NCI-H2227 treated with DMSO at 0.1 percent for 48 hours (cell line): ENCODE measurements at places on chromosomes 6 and 20.

GRCh38 chr20:33105316-33105924, 26.0 kb downstream of the BPIFB4 start:
- no peak for DNase-seq

- DNase-seq: no peak
These were observed 31.0 kb downstream of the CDK5RAP1 start for GRCh38 chr20:33370291-33370690.

DNA sequence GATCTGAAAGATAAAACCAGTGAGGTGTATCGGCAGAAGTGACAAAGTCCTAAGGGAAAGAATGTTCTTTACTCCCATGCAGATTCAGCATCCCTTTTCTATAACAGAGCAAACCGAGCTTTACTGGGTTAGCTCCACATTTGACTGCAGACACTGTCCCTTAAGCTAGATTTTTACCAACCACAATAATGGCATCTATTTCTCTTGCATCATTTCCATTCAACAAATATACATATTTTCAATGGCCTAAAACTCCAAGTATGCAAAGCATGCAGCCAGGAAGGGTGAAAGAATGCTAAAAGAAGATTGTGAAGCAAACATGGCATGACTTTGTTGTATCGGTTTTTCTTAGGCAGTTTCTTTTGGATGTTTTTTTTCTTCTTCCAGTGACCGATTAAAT, 255.4 kb downstream of the OGFRL1 start:
- no peak for DNase-seq

GRCh38 chr6:148144917-148145521, 197.6 kb upstream of the SASH1 start:
- DNase-seq: peak; percentile 74

DNA sequence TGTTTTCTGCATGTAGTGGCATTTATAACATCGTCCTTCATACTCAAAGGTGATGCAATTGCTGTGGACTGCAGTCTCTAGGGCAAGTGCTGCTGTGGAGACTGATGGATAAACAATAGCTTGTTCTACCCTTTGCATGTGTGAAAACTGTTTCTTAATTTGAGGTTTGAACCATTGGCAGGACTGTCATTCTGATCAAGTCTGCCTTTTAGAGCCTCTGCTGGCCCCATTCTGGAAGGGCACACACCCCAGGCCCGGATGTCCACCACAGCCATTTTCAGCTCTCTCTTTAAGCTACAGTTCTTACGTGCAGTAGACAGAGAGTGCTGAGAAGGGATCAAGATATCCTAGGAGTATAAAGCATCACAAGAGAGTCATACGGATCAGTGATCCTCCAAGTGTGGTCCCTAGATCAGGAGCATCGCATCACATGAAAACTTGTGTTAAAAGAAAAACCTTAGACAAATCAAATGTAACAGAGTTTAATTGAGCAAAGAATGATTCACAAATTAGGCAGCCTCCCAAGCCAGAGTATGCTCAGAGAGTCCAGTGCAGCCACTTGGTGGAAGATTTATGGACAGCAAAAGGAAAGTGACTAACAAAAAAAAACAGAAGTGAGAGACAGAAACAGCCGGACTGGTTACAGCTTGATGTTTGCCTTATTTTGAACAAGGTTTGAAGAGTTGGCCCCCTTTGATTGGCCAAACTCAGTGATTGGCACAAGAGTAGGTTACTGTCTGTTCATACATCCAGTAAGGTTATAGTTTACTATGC, 52.0 kb downstream of the FRK start:
- DNase-seq: no peak

- DNase-seq: no peak
These were observed 122.9 kb downstream of the RNF144B start for GRCh38 chr6:18509871-18510643.

- no peak for DNase-seq
These were observed 142.3 kb upstream of the SLC22A16 start for GRCh38 chr6:110618591-110619267.

DNA sequence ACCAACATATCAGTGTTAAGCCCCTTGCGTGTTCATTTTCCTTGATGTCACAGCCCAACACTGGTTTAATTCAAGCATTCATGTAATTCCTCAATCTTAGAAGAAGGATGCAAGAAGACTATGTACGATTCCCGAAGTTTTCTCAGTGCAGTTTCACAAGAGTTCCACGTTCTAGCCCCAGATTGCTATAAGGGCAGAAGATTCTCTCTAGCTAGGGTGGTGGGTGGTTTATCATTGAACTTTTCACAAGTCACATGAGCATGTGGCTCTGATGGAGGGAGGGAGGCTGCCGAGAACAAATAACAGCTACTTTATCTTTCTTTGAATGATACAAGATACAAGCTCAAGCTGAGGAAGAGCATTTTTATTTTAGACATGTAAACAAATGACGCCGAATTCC, 71.9 kb upstream of the NHSL1 start:
- no peak for DNase-seq

GRCh38 chr6:37239950-37240713, 17.4 kb upstream of the TBC1D22B start:
- DNase-seq: peak; percentile 87

DNA sequence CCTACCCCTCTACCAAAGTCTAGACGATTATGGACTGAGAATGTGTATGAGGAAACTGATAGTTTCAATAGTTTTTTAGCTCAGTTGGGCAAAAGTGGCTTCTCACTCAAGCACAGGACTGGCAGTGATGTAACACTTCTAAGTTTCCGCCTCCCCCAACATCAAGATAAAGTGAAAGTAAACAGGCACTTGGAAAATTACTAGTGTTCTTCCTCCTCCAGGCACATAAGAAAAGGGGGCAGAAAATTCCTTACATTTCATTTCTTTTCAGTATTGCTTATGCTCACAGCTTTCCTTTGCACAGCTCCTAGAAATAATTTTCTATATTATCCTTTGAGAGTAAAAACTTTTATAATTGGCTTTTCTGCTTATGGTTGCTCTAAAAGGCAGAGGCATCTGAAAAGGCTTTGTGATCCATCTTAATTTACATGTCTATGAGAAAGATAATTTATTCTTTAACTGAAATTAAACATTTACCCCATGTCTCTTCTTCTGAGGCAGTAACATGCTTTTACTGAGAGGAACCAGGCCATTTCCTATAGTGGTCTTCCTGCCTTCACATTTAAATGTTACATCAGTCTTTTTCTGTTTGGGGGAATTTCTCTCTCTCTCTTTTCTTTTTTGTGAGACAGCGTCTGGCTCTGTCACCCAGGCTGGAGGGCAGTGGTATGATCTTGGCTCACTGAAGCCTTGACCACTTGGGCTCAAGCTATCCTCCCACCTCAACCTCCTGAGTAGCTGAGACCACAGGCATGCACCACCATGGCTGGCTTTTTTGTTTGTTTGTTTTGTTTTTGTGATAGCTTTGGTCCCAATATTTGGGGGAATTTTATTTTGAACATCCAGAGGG, 65.0 kb upstream of the EEF1A1 start:
- DNase-seq: peak; percentile 69

- DNase-seq: no peak
These were observed 21.4 kb upstream of the CITED2 start for GRCh38 chr6:139395891-139396301.

GRCh38 chr20:1997483-1998192, 3.8 kb upstream of the PDYN start:
- DNase-seq: no peak

- DNase-seq: no peak
These were observed 38.2 kb downstream of the MICA start for GRCh38 chr6:31441365-31442267.

DNA sequence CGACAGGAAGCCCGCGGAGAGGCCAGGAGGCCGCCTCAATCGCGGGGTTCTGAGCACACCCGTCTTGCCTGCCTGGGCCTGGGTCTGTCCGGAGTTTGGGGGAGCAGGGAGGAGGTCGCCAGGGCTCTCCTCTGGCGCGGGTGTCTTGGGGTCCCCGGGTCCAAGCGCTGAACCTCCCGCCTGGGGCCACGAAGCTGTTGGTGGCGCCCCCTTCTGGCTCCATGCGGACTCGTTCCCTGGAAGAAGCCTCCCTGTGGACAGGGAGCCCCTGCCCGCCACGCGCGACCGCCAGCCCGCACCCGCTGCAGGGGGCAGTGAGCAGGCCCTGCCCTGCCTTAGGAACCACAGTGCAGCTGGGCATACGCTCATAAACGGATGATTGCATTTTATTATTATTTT, 44.7 kb downstream of the MCUR1 start:
- no peak for DNase-seq

DNA sequence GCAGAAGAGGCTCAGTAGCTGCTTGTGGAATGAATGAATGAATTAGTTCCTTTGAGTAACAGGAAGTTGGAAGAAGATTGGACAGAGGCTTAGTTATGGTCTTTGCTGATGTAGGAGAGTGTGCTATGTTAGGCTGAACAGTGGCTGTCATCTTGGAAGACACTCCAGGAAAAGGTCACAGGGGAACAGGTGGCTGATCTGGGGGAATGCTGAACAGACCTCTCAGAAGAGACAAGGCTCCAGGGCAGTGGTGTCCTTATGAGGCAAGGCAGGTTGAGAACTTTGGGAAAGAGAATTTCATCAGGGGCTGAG, 62.3 kb downstream of the UTRN start:
- no peak for DNase-seq

GRCh38 chr6:108660251-108660650, 99.5 kb downstream of the FOXO3 start:
- DNase-seq: no peak

GRCh38 chr20:58697201-58697866, 4.7 kb downstream of the NPEPL1 start:
- DNase-seq: no peak

DNA sequence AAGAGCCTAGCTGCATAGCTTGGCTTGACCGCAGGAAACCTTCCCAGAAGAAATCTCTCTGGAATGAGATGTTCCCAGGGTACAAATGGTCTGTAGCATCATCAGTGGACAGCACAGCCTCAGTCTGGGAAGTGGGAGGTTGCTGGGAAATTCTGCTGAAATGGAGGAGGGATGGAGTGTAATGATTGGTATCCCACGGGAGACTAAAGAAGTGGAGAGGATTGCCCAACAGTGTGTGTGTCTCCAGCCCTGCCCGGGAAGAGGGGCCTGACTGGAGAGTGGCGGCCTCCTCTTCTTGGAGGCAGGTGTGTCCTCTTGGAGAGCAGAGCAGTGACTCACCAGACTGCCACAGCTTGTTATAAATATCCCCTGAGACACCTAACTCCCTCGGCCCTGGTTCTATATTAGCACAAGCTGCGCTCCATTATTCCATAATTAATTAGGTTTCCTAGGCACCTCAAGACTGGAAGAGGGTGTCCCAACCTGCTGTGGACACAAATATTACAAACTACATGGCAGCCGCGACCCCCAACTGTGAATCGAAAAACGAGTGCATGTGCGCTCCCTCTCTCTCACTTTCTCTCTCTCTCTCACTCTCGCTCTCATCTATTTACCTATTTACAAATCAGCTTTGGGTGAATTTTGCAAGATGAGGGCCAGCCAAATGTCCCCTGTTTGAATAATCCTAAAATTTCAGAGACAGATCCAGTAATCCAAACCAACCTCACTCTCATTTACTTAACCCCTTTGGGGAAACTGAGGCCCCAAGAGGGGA, 68.8 kb downstream of the FGD2 start:
- no peak for DNase-seq

GRCh38 chr20:61803416-61803914, 262.2 kb downstream of the TAF4 start:
- no peak for DNase-seq

DNA sequence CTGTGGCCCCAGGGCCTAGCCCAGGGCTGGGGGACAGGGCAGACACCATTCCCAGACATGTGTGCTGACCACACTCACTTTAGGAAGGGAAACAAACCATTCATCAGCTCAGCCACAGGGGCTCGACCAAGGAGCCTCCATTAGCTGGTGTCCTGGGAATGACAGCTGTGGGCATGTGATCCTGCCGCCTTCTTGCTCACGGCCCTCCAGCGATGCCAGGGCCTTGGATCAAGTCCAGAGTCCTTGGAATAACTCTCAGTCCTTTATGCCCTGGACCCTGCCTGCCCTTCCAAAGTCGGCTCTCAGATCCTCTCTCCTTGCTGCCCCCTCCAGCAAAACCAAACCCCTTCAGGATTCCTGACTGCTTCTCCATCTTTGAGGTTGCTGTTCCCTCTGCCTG, 165.0 kb upstream of the RNF24 start:
- no peak for DNase-seq

DNA sequence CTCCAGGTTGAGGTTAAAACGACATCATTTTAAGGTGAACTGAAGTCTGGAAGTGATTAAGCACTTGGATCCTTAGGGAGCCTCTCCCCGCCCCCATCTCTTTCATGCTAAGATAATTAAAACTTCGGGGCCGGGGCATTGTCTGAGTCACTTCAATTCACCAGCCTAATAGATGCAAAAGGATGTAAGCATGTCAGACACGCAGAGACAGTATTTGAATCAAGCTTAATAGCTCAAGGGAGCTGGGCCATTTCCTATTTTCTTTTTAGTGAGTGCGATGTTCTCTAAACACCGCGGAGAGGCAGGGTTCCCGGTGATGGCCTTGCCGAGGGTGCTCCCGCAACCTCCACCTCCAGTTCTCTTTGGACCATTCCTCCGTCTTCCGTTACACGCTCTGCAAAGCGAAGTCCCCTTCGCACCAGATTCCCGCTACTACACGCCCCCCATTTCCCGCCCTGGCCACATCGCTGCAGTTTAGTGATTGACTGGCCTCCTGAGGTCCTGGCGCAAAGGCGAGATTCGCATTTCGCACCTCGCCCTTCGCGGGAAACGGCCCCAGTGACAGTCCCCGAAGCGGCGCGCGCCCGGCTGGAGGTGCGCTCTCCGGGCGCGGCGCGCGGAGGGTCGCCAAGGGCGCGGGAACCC, 516 bp upstream of the IRF4 start:
- DNase-seq: no peak

GRCh38 chr6:45647341-45648261, 269.9 kb upstream of the SUPT3H start:
- no peak for DNase-seq

GRCh38 chr20:32189691-32190615, 17.6 kb downstream of the PLAGL2 start:
- DNase-seq: peak; percentile 55

DNA sequence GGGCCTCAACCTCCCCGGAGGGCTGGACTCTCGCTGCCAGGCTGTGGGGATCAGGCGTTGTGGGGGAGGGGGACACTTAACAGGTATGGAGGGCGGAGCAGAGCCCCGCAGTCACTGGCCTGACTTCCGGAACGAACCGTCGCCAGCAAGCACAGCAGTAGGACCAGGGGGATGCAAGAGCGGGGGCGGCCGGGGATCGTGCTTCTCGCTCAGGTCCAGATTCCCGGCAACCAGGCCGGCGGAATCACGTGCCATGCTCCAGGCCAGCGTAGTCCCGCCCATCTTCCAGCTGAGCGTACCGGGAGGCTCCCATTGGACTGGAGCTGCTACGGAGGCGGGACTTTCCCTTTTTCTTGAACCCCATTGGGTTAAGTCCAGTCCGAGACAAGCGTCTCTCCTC, 10.0 kb upstream of the POU5F1 start:
- peak; percentile 70 for DNase-seq

GRCh38 chr6:723540-723939, 30.6 kb upstream of the EXOC2 start:
- no peak for DNase-seq

DNA sequence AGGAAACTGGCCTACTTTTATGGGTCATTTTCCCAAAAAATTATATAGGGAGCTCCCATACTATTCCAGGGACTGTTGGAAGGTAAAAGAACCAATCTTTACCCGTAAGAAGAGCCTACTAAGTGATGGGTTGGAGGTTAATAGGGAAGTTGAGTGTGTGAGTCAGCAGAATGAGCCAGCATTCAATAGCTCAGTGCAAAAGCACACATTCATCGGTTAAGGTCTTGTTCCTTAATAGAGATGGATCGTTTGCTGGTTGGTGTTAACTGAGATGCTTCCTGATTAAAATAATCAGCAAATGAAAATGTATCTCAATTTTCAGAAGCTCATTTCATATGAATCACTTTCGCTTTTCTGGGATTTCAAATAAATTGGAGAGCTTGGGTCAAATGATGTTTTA, 115.3 kb upstream of the MRPS10 start:
- DNase-seq: no peak
